Tongue (tissue), 3 donors: ENCODE measurements at places on chromosomes 6 and 20. TPM values are rescaled to one million over a fixed set of nuclear protein-coding genes. Genes with fewer than 3 reads are reported as not detected.
A peak's percentile ranks its signal among the peaks of the same experiment; 100 is the strongest.

GRCh38 chr20:13423472-13424173 lies 202.5 kb downstream of the ISM1 start:
- no peak for DNase-seq

DNA sequence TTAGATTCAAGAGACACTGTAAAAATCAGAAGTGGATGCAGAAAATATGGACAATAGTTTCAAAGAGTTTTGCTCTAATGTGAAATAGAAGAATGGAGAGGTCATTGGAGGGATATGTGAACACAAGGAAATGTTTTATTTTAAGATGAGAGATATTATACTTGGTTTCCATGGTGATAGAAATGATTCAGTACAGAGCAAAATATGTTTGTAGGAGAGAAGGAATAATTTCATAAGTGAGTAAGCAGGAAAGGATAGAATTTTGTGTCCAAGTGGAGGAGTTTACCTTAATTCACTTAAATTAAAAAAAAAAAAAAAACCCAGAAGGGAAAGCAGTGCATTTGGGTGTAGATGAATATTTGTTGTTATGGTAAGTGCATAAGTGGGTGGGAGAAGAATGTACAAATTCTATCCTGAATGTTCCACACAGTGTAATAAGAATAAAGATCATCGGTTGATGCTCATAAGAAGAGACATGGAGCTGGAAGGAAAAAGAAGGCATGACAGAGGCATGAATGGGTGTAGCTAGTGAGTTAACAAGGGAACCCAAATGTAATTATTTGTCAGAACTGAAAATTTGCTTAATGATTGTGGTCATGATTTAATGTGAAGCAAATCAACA lies 688.9 kb upstream of the GJE1 start:
- no peak for DNase-seq

DNA sequence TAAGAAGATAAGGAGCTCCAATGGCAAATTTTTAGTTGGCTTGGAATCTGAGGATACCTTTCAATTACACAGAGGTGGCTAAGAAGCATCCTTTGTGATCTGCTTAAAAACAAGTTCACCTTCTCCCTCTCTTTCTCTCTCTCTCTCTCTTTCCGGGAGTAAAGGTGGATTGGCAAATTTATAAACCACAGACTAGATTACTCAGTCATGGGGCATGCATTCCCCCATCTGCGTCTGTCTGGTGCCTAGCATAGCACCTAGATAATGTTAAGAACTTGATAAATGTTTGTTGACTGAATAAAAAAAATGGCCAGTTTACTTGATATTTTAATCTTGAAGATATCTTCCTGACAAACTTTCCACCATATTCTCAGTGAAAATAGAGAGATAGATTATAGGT lies 312.3 kb downstream of the CDC5L start:
- DNase-seq, result no peak

- DNase-seq, result no peak
Observed at GRCh38 chr6:147486683-147487082, 21.8 kb upstream of the SAMD5 start.

DNA sequence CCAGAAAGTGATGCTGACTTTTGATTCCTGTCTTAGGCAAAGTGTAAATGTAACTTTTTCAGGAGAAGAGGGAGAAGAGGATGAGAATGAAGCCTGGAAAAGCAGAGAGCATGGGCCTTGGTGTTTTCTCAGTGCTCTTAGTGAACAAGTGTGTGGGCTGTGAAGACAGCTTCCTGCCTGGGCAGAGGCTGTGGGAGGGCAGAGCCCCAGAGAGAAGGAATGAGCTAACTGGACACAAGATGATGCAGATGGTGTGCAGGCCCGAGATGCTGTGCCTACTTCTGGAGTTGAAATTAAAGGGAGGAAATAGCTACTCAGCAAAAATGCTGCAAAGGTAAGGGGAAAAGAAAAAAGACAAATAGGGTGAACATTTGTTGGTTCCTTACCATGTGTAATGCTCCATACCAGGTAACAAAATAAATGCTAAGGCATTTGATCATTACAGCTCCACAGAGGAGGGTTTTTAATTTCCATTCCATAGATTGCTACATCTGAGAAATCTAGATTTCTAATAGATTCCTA lies 87.0 kb upstream of the CEP162 start:
- no peak for DNase-seq

CRISP1 gene
- total RNA-seq, result not detected

- DNase-seq, result no peak
Observed at GRCh38 chr6:18551228-18551627, 164.1 kb downstream of the RNF144B start.

- DNase-seq, result no peak
Observed at GRCh38 chr6:126747728-126748540, 370.5 kb upstream of the RSPO3 start.

OOEP gene
- total RNA-seq, result not detected

DNA sequence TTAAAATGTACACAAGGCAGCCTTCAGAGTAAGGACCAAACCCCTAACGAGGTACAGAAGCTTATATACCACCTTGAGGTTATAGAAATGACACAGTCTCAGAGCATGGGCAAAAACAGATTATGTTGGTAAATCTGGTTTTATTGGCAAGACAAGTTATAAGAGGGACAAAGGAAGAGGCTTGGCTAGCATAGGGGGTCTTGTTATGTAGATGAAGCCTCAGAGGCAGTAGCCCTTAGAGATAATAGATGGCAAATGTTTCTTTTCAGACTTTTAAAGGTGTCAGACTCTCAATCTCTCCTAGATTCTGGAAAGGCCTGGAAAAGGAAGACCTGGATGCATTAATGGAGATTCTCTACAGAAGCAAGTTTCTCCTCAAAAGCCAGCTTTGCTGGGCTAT lies 123.3 kb upstream of the ATXN1 start:
- DNase-seq, result no peak

- DNase-seq, result no peak
Observed at GRCh38 chr6:29749308-29749662, 26.1 kb downstream of the HLA-F start.

GRCh38 chr20:13259921-13260320 lies 38.8 kb downstream of the ISM1 start:
- DNase-seq, result no peak

SLC22A2 gene
- total RNA-seq, result 0.62 TPM

DNA sequence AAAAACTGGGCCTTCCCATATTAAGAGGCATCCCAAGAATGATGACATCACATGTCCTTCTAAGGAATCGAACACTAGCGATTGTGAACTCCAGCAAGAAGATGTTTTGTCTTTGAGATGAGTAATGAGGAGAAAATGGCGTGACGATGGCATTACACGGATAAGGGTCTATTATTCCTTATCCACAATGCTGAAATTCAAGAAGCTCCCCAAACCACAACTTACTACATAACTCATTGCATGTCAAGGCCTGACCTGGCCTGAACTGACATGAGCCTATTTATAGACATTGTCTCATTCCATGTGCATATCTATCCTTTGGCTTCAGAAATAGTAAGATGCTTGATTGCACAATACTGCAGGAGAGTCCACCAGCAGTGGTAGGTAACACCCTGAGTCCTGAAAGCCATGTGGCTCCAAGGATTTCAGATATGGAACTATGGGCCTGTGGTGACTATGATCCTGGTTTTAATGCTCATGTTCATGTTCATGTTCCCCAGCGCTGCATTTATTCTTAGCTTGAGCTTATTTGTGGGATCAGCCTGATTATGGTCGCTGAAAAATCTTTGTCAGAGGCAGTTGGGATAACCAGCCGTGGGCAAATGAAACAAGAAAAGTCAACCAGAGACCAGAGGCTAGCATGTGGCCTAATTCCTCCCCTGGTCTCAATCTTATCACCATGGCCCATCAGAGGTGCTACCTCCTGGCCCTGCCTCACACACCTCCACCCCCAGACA lies 183.2 kb upstream of the JARID2 start:
- DNase-seq, result peak; percentile 81

IL17F gene
- not detected for total RNA-seq

DNA sequence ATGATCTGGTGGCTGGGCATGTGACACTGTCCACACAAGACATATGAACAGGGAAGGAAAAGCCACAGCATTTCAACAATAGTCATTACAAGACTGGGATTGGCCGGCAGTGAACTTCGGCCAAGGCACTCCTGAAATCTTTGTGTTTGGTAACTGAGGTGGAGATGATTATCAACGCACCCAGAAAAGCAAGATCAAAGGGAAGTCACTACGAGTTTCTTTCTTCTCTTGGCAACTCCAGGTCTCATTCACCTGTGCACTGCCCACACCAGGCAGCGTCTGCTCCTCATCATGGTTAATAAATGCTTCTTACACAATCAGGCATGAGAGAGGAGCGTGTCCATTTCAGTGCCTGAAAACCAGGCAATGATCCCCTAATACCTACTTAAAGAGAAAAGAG lies 20.5 kb upstream of the FOXC1 start:
- DNase-seq, result no peak

GRCh38 chr6:89582669-89583325 lies 55.8 kb downstream of the LYRM2 start:
- DNase-seq, result peak; percentile 7

DNA sequence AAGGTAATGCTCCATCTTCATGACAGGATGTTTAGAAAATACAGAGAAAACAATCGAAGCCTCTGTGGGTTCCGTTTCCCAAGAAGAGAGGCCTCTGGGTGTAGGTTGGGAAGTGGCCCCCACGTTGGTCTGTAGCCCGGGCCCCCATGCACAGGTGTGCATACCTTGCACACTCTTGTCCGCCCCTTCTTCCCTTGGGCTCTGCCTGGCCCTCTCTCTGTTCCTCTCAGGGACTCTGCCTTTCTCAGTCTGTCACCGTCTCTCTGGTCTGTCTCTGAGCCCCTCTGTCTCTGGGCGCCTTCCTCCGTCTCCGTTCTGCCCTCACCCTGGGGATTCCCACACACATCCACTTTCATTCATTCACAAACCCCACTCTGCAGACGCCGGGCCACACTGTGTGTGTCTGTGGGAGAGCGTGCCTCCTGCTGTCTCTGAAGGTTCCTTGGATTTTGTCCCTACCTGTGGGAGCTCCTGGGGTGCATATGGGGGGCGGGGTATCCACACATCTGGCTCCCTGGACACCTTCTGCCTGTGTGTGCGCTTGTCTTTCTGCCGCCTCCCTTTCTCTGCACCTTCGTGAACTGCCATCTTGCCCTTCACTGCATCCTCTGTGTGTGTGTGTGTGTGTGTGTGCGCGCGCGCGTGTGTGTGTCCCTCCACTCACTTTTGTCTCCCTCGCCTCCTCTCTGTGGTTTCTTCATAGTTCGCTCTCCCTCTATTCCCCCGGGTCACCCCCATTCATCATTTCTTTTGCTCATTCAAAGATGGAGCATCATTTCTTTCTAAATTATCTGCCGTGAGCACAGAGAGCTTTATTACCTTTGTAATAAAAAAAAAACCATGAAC lies 75.3 kb downstream of the SRC start:
- no peak for DNase-seq
